Left hindlimb (tissue), 1 donor: ENCODE measurements at places on chromosomes 16 and 17.

DNA sequence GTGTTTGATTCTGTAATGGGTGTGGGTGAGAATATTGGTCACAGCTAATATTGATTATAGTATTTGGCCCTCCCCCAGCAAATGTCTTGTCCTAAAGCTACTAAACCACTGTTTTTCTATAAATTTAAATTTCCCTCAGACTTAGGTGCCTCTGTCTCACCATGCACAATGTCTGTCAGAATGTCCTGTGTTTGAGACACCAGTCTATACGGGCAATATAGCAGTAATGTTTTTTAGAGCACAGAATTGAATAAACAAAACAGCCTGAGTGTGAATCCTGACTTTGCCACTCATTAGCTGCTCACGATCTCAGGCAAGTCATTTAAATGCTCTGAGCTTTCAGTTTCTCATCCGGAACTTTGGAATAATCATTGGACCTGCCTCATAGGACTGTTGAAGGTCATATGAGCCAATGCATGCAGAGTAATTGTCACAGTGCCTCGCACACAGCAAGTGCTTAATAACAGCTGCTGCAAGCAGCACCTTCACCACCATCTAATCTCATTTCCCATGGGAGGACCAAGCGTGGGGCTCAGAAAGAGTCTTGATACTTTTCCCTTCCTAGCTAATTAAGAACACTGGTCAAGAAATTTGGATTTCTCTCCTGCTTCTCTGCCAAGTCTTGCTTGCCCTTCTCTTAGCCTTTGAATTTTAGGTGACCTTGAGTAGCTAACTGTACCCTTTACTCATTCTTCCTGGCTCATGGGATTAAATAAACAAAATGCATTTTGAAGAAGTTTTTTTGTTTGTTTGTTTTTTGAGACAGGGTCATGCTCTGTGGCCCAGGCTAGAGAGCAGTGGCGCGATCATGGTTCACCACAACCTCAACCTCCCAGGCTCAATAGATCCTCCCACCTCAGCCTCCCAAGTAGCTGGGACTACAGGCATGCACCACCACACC is 9.8 kb downstream of the HLF start:
- no peak for DNase-seq

GRCh38 chr16:5640883-5641282 is 543.3 kb upstream of the EEF2KMT start:
- DNase-seq, result no peak

- no peak for DNase-seq
Measured at GRCh38 chr16:70483426-70483825, 29.0 kb downstream of the FCSK start.

DNA sequence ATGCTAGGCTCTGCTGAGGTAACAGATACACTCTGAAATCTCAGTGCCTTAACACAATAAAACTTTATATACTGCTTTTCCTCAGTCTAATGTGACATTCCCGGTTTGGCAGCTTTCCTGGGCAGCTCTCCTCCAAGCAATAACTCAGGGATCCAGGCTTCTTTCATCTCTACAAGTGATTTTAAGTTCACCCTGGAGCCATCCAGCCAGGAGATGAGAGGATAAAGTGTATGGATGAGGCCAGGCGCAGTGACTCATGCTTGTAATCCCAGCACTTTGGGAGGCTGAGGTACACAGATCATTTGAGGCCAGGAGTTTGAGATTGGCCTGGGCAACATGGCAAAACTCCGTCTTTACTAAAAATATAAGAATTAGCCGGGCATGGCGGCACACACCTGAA is 147.2 kb downstream of the UTP18 start:
- no peak for DNase-seq

DNA sequence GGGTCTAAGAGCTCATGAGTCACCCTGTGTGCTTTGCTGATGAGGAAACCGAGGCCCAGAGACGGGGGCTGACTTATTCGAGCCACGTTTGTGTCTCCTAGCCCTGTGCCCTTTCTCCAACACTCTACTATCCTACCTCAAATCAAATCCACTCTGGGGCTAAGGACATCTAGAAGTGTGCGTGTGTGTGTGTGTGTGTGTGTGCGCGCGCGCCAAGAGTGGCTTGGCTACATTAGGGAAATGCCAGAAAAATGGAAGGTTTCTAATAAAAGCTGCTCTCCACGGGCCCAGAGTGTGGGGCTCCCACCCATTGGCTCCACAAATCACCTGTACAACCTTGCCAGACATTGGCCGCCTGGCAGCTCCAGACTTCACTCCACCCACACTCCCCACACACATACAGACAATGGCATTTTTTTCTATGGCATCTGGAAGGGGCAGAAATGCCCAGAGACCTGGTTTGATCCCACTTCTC is 30.3 kb upstream of the PHOSPHO1 start:
- DNase-seq, result peak; percentile 36

GRCh38 chr17:64998436-64999190 is 57.9 kb downstream of the GNA13 start:
- DNase-seq, result no peak

DNA sequence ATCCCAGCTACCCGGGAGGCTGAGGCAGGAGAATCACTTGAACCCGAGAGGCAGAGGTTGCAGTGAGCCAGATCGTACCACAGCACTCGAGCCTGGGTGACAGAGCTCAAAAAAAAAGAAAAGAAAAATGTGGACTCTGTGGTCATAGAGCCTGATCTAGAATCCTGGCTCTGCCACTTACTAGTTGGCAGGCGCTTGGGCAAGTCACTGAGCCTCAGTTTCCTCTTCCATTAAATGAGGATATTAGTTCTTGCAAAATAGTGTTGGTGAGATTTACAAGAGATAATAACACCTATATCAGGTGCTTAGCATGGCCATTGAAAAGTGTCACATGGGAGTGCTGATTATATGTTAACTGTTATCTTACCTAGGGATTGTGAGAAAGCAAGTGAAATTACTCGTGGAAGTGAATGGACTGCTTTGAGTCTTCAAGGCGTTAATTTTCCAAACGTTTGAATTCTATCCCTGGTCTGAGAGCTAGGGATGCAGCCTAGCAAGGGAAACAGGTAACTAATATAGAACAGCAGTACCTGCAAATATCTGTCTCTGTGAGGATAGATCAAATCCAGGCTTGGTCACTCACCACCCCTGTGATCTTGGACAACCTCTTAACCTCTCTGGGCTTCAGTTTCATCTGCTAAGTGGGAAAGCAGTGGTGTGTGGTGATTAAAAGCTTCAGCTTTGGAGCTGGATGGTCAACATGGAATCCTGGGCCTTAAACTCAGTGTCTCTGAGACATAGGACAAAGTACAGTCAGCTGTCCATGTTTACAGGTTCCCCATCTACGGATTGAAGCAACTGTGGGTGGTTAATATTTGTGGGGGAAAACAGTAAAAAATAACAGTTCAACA is 953 bp upstream of the NSMCE1 start:
- no peak for DNase-seq

DNA sequence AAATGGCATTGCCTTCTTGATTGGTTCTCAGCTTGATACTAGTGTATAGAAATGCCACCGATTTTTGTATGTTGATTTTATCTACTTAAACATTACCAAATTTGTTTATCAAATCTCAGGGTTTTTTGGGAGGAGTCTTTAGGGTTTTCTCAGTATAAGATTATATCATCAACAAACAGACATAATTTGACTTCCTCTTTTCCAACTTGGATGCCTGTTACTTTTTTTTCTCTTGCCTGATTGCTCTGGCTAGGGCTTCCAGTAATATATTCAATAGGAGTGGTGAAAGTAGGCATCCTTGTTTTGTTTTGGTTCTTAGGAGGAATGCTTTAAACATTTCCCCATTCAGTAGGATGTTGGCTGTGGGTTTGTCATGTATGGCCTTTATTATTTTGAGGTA is 29.1 kb downstream of the EFCAB13 start:
- no peak for DNase-seq

- DNase-seq, result no peak
Measured at GRCh38 chr17:34527908-34528470, 51.4 kb upstream of the TMEM132E start.
